Activated CD4-positive, CD25-positive, alpha-beta regulatory T cell (primary cell): ENCODE measurements at places on chromosomes 3 and 15.

DNA sequence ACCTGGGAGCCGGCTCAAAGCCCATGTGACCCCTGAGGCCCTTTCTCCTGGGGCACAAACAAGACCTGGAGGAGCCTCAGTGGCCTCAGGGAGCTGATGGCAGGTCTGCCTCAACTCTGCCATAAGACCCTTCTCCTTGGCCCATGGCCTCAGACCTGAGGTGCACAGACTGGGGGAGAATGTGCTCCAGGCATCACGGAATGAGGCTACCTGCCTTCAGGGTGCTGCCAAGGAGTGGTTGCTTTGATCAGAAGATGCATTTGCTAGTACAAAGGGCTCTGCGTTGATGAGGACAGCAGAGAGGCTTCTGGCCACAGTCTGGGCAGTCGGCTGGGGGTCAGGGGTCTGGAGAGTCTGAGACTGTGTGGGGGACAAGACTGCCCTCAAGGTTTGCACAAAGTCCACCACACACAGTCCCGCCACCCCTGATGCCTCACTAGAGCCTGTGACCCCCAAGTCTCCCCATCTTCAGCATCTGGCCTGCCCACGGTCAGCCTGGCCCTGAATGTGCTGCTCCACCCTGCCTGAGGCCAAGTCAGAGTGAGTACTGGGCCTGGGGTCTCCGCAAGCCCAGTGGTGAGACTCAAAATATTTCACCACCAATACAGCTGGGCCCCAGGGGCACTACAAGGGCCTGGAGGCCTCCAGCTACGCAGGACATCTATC lies 26.6 kb downstream of the ALDH1L1 start:
- DNase-seq: no peak

DNA sequence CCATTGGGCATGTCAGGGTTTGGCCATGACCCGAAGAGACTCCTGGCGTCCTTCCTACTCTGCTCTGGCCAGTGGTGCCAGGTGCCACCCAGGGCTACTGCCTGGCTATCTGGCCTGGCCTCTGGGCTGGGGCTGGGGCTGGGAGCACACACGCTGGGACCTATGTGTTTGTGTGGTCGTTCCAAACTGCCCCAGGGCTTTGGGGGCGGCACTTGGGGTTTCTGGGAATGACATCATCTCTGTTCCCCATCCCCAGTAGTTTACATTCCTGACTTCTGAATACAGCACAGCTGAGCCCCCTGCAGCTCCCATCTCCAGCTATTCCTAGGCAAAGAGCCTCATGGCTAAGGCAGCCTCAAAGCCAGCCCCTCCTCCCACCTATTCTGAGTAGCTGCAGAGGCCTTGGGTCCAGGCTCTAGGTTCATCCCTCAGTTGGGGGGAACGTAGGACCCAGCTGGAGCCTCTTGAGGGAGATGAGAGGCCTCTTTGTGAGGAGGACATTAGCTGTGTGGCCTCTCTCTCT lies 24.3 kb downstream of the PLEKHO2 start:
- DNase-seq: no peak

DNA sequence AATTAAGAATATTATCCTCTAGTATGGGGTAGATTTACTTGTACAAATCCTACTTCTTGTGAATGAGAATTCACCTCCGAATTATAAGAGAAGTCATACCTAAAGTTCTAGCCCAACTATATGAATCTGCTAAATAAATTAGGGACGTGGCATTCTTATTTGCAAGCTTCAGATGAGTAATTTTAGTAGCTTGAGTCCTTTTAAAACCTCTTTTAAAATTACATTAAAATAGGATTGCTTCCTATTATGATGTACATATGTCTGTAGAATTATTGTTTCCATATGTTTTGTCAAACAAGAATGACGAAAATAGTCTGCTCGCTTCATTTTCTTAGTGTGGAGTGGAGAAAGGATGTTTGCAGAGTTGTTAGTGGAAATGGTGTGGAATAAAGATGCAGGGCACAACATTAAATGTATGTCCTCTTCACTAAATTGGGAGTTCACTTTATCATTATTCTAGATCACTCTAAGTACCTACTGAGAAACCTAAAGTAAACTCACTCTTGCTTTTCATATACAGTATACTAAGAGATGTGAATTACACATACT lies 59.4 kb downstream of the CMSS1 start:
- DNase-seq: no peak

GRCh38 chr3:105999856-106000255 lies 131.0 kb upstream of the CBLB start:
- no peak for DNase-seq

GRCh38 chr3:193771653-193772421 lies 178.8 kb downstream of the OPA1 start:
- no peak for DNase-seq

DNA sequence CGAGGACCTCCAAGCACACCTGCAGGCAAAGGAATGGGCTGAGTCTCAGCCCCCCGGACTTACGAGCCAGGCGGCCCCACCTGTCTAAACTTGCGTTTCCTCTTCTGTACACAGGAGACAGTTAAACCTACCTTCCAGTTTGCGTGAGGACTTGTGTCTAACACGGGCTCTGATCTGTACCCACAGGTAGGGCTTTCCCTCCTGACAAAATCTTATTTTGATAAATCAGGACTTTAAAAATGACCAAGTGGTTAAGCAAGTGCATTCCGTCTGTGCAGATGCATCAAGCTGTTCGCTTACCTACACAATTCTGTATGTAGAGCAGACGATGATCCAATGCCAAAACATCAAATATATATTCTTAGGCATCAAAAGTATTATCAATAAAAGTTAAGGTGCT lies 238.0 kb downstream of the XXYLT1 start:
- no peak for DNase-seq

- no peak for DNase-seq
Measured at GRCh38 chr3:12934431-12934830, 93.1 kb upstream of the RPL32 start.

GRCh38 chr3:40872258-40872920 lies 326.9 kb upstream of the CTNNB1 start:
- no peak for DNase-seq

- DNase-seq: no peak
Measured at GRCh38 chr15:67968564-67968963, 85.6 kb upstream of the PIAS1 start.

DNA sequence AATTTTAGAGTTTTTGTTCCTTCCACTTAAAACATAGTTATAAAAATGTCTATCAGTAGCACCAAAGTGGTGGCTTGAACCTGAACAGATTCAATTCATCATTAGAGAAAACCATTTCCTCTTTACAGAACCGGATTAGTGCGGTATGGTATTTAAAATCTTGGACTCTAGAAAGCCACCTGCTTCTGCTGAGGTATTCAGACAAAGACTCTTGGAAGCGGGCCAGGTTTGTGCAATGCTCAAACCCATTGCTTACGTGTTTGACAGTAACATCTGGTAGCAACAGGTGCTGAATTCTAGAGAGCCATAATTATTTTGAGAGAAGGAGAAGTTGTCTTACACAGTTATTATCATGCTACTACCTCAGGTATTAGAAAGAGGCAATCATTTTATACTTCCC lies 290.5 kb downstream of the NAALADL2 start:
- DNase-seq: no peak

DNA sequence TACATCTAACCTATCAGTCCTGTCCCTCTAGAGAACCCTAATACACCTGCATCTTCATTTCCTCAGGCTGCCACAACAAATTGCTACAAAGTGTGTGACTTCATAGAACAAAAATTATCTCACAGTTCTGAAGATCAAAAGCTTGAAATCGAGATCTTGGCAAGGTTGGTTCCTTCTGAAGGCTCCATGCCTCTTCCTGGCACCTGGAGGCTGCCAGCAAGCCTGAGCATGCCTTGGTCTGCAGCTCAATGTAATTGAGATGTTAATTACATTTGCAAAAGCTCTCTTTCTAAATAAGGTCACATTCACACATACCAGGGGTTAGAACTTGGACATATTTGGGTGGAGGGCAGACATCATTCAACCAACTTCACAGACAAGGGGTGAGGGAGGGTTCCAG lies 86.4 kb upstream of the ABHD17C start:
- no peak for DNase-seq

- DNase-seq: no peak
Measured at GRCh38 chr15:45449395-45449794, 71.1 kb upstream of the GATM start.

DNA sequence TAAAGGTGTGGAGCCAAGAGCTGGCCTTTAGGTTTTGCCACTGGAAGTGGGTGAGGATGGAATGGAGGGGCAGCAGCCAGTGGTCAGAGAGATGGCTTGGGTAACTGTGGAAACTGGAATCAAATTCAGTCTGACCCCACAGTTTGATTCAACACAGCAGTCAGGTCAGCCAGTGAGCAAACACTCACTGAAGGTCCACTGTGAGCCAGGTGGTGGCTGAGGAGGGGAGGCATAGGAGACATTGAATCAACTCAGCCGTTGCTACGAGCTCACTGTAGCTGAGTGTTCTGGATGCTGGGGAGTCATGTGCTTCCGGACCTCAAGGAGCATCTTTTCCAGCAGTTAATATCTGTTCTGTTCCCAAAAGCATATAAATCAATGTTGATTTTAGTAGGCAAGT lies 37.5 kb downstream of the LPP start:
- no peak for DNase-seq

- no peak for DNase-seq
Measured at GRCh38 chr3:141147657-141148056, 84.0 kb upstream of the PXYLP1 start.

- DNase-seq: no peak
Measured at GRCh38 chr3:185737740-185738680, 86.8 kb downstream of the IGF2BP2 start.

DNA sequence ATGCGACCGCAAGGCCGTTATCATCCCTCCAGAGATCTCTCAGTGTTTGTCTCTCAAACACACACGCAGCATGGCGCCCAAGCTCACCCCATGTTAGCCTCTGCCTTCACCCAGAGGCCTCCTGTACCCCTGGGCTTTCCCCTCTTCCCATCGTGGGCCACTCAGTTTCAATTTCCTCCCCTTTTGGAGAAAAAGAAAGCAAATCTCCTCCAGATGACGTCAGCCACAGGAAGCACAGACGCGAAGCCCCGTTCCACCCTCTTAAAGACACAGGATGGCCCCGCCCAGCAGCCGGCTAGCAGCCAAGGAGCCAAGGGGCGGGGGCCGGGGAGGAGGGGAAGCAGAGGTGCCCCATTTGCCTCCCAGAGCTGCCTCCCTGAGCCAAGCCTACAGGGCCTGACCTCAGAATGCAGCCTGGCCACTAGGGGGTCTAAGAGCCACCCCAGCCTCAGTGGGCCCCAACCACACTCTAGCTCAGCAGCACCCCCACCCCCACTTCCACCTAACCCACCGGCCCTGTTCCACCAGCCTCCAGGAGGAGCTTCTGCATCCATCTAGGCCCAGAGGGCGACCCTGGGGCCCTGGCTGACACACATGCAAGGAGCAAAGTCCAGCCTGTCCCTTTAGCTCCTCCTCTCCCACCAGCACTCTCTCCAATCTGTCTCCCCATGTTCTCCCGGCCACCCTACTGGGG lies 26.5 kb downstream of the ATRIP start:
- DNase-seq: peak; percentile 78

GRCh38 chr15:94467034-94467433 lies 235.7 kb downstream of the MCTP2 start:
- DNase-seq: no peak

GRCh38 chr3:56758539-56758981 lies 43.2 kb downstream of the ARHGEF3 start:
- DNase-seq: no peak

DNA sequence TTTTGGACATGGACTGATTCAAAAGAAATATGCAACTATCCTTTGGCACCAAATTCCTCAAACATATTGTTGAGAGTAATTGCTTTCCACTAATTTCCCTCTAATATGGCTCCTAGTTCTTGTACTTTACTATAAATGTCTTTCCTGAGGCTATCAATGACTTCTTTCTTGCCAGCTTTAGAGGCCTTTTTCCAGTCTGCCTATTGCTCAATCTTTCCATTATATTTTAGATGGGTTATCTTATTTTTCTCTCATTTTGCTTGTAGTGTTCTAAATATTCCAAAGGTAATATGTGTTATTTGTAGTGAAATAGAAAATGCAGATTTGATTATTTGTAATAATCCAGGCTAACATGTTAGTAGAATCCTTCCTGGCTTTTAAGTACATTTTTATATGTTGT lies 11.5 kb upstream of the TEX9 start:
- no peak for DNase-seq

- no peak for DNase-seq
Measured at GRCh38 chr3:76402926-76403325, 617.6 kb upstream of the ZNF717 start.

- no peak for DNase-seq
Measured at GRCh38 chr3:29312960-29313452, 32.1 kb downstream of the RBMS3 start.

DNA sequence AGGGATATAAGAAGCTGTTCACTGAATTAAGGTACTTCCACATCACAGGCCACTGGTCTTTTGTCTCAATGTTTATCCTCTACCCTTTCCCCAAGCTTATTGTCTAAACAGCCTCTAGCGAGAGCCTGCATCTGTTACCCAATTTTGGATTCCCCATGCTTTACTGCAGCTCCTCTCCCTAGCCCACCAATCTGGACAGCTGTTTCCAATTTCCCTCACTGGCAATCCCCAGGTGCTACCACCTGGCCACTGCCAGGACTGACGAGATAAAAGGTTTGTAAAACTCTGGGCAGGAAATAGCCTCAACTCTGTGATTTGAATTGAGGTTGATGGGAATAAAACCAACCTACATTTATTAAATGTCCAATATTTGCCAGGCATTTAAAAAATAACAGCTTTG lies 58.0 kb upstream of the TEX9 start:
- no peak for DNase-seq

GRCh38 chr3:188507244-188507720 lies 353.3 kb downstream of the LPP start:
- no peak for DNase-seq

DNA sequence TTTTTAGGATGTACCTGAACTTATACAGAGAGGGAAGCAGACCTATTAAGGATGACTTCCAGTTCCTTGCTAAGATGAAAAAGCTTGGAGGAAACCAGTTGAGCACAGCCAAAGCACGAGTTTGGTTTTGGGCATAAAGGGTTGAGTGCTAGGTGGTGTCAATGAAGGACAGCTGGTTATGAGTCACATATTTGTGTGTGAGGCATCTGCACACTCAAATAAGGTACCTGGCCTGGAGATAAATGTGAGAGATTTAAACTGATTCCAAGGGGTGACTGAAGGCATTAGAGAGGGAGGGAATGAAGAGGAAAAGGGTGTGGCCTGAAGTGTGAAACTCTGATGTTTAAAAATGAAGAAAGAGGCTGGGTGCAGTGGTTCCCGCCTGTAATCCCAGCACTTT lies 486.7 kb downstream of the DIPK2A start:
- no peak for DNase-seq

GRCh38 chr15:23447107-23447500 lies at the start of gene GOLGA6L2:
Gene GOLGA6L2 (minus strand): TSS chr15:23447243. CDS start chr15:23447181, 62 bp downstream.
- no peak for DNase-seq

DNA sequence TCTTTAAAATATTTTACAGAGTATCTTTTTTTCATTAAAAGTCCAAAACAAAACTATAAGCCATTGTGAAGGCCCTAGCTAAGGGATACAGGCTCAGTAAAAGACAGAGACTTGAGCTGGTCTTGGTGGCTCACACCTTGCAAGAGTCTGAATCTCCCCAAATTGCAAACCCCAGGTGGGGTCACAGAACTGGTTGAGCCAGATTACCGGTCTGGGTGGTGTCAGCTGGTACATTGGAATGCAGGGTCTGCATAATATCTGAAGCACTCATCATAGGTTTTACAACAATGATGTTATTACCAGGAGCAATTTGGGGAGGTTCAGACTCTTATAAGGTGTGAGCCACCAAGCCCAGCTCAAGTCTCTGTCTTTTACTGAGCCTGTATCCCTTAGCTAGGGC lies 201.2 kb upstream of the ARPP21 start:
- no peak for DNase-seq
